Activated naive CD8-positive, alpha-beta T cell treated with anti-CD3 and anti-CD28 coated beads, Interleukin-2, amount 10 ng/mL, durations not matched to agents 7 days and 5 days (primary cell): ENCODE measurements at places on chromosomes 2 and 18. TPM values are rescaled to one million over a fixed set of nuclear protein-coding genes. Genes with fewer than 3 reads are reported as not detected.

GRCh38 chr2:218465987-218466633, 47.2 kb downstream of the VIL1 start:
- H3K4me1 ChIP-seq, result peaks cover 9% of the 10 kb centered on the region
- peaks cover 33% of the 10 kb centered on the region for H3K36me3 ChIP-seq
- H3K4me3 ChIP-seq, result no peak overlapping the region
- DNase-seq, result no peak

Gene CFAP65
- total RNA-seq, result not detected

Gene FABP1
- not detected for total RNA-seq

DNA sequence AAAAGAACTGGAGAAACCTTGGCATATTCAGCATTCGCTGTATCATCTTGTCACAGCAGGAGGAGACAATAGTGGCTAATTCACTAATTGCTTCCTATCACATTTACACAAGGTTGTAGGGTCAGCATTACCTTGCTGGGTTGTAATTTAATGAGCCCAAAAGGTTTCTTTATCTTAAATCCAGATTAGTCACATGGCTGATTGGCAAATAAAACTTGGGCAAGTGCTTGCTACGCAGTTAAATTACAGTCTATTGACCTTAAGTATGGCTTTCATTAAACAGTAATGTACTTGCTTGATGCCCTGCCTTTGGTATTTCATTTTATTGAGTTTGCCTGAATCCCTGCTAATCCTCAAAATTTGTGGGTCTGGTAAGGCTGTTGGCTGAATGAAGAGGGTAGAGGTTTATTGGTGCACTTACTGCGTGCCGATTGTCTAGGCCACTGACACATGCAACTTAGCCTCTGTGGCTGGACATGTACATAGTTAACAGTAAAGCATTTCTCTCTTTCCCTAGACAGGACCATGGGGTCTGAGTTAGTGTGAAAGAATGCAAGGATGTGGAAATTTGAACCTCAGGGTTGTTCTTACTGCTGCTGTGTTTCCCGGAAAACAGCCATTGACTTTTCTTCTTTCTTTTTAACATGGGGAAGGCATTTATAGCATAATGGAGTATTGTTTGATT, 34.3 kb downstream of the FMNL2 start:
- H3K36me3 ChIP-seq, result no peaks in the 10 kb centered on the region
- H3K4me3 ChIP-seq, result no peak overlapping the region
- H3K27ac ChIP-seq, result no peak overlapping the region
- no peaks in the 10 kb centered on the region for H3K4me1 ChIP-seq
- DNase-seq, result no peak
- H3K27me3 ChIP-seq, result peaks cover 2% of the 10 kb centered on the region

DNA sequence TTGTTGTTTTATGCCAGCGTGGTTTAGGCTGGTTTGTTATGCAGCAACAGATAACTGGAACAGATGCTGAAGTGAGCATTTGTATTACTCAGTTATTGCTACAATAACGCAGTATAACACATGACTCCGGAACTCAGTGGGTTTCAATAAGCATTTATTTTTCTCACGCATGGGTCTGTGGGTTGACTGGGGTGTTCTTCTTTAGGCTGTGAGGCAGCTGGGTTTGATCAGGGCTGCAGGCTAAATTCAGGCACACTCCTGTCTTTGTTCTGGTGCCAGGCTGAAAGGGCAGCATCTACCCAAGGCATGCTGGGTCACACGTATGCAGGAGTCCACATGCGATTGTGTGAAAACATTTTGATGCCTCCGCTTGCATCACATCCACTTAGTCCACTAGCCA, 3.8 kb upstream of the SLC1A4 start:
- no peak overlapping the region for H3K4me3 ChIP-seq
- DNase-seq, result no peak
- H3K4me1 ChIP-seq, result peaks cover 37% of the 10 kb centered on the region
- peaks cover 9% of the 10 kb centered on the region for H3K27me3 ChIP-seq
- peaks cover 4% of the 10 kb centered on the region for H3K36me3 ChIP-seq

DNA sequence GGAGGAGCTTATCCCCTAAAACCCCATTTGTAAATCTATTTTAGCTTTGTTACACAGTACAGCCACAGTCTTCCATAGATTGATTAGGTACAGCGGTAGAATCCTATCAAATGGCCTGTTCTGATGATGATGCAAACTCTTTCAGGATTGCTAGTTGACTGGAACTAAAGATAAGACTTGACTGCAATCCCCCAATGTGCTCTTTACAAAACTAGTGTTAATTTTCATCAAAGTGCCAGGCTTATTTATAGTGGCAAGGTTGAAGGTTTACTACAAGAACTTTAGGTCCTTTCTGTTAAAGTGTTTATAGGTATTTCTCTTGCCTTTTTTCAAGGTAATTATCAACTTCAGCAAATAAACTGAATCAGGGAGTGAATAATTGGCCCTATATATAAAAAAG, 9.0 kb upstream of the OTX1 start:
- peaks cover 2% of the 10 kb centered on the region for H3K36me3 ChIP-seq
- H3K27ac ChIP-seq, result no peak overlapping the region
- no peak overlapping the region for H3K4me3 ChIP-seq
- H3K27me3 ChIP-seq, result peaks cover 10% of the 10 kb centered on the region
- H3K4me1 ChIP-seq, result peaks cover 1% of the 10 kb centered on the region
- DNase-seq, result no peak

Gene MYO5B
- not detected for total RNA-seq

DNA sequence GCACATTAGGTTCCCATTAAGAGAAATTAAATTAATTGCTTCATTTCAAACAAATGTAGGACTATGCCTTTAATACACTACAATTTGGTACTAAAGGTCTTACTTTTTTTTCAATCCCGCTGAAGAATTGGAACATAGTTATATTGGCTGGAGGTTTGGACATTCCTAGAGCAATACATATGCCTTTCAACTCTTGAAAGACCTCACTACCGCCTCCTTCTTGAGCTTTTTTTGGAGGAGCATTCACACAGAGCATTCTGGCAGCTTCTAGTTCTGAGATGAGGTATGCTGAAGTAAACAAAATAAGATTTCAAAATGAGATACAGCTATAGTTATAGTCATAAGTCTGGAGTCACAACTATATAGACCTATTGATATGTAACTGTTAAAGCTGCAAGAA, 10.9 kb downstream of the FAM98A start:
- DNase-seq, result no peak
- H3K4me3 ChIP-seq, result no peak overlapping the region
- H3K27me3 ChIP-seq, result no peaks in the 10 kb centered on the region

Gene IWS1
- total RNA-seq, result 53.1 TPM

DNA sequence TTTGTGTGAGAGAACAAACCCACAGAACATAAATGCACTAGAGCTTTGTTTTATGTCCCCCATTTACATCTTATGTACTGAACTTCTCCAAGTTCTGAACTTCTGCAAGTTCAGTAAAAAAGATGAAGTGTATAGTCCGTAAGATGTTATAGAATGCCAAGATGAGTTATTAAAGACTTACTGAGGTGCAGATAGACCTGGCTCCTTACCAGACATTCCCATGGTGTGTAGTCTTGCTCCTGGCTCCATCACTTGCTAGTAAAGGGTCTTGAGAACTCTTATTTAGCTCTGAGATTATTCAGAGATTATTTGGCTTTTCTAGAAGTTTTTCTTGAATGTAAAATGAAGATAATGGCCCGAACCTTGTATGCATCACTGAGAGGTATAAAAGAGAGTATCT, 16.8 kb downstream of the GULP1 start:
- H3K4me3 ChIP-seq, result no peak overlapping the region
- no peak for DNase-seq
- H3K27me3 ChIP-seq, result no peaks in the 10 kb centered on the region
- no peak overlapping the region for H3K27ac ChIP-seq
